Fibroblast of lung (primary cell): ENCODE measurements at places on chromosomes 2 and 18.
A peak's percentile ranks its signal among the peaks of the same experiment; 100 is the strongest.

- H3K36me3 ChIP-seq: peaks cover 12% of the 10 kb centered on the region
- DNase-seq: no peak
- H3K27ac ChIP-seq: peak overlapping the region; percentile 45
- no peak overlapping the region for H3K4me3 ChIP-seq
- H3K4me1 ChIP-seq: peaks cover 24% of the 10 kb centered on the region
These were observed 4.7 kb downstream of the ASB1 start for GRCh38 chr2:238431456-238431855.

- no peaks in the 10 kb centered on the region for H3K27me3 ChIP-seq
- H3K36me3 ChIP-seq: no peaks in the 10 kb centered on the region
- H3K27ac ChIP-seq: peak overlapping the region; percentile 34
- no peak for DNase-seq
These were observed 37.4 kb downstream of the KIAA2012 start for GRCh38 chr2:202110491-202110890.

GRCh38 chr2:231533086-231533776, 3.0 kb upstream of the NMUR1 start:
- H3K4me3 ChIP-seq: no peak overlapping the region
- no peak overlapping the region for H3K27ac ChIP-seq
- H3K4me1 ChIP-seq: no peaks in the 10 kb centered on the region
- peaks cover 13% of the 10 kb centered on the region for H3K27me3 ChIP-seq
- DNase-seq: no peak

- H3K4me3 ChIP-seq: no peak overlapping the region
- DNase-seq: peak; percentile 30
- H3K36me3 ChIP-seq: no peaks in the 10 kb centered on the region
These were observed 30.1 kb upstream of the MBOAT2 start for GRCh38 chr2:9033385-9034168.

- DNase-seq: peak; percentile 35
- peaks cover 13% of the 10 kb centered on the region for H3K4me1 ChIP-seq
- H3K36me3 ChIP-seq: no peaks in the 10 kb centered on the region
- H3K27me3 ChIP-seq: no peaks in the 10 kb centered on the region
These were observed 4.9 kb downstream of the KLHL30 start for GRCh38 chr2:238143239-238143951.

GRCh38 chr2:176125772-176126054, 3.2 kb downstream of the HOXD9 start:
- no peak for DNase-seq
- H3K36me3 ChIP-seq: no peaks in the 10 kb centered on the region
- no peaks in the 10 kb centered on the region for H3K4me1 ChIP-seq
- no peak overlapping the region for H3K4me3 ChIP-seq
- no peak overlapping the region for H3K27ac ChIP-seq

DNA sequence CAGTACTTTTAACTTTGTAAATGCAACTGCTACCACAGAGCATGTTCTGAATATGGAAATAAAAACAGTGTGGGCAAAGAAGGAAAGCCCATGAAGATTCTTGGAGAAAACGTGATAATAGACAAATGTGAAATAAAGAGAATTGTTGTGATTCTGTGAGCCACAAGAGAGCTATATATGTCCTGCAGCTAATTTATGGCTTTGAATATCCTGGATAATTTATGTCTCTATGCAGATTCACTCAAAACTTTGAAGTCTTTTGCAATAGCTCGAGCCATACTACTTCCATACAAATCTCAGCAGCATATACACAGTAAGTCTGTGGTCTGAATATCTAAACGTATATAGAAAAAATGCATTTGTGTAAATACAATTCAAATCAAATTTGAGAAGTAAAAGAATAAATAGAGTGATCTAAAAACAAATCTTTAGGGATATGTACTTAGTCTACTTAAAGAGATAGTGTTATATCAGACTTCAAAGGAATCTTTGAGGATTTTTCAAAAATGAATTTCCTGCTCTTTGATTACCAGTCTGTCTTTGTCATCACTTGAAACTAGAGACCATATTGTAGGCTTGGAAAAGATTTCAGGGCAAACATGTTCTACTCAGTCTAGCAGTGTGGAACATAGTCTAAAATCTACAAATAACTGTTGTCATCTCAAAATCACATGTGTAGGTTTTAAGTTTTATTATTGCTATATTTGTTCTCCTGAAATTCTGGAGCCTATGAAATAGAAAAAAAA, 107.1 kb downstream of the CSRNP3 start:
- no peaks in the 10 kb centered on the region for H3K36me3 ChIP-seq
- no peaks in the 10 kb centered on the region for H3K27me3 ChIP-seq
- H3K27ac ChIP-seq: no peak overlapping the region
- H3K4me1 ChIP-seq: no peaks in the 10 kb centered on the region

DNA sequence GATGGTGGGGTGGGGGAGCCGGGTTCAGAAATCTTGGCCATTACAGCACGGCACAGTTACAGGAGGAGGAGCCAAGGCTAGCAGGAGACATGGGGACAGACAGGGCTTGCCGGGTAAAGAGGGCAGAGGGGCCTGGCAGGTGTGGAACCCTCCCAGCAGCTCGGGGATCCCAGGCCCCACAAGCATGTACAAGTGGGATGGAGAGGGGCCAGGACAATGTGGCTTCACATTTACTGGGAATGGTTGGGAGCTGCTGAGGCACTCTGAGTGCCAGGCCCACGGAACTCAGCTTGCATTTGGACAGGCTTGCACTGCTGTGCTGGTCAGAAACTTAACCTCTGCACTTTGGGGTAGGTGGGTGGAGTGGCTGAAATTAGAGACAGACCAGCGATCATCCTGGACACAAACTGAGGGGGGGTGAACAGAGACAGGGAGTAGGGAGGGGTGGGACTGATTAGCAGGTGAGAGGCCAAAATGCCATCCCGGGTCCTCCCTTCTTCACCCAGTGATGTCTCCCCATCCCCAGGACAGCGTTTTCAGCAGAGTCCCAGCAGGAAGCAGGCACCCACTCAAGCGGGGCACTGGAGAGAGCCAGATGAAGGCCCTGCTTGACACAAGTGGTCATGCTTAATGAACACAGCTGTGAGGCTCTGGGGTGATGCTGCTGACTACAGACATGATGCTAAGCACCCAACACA, 9.6 kb downstream of the PER2 start:
- H3K36me3 ChIP-seq: no peaks in the 10 kb centered on the region
- no peaks in the 10 kb centered on the region for H3K4me1 ChIP-seq
- no peak overlapping the region for H3K4me3 ChIP-seq
- no peak for DNase-seq

- no peak for DNase-seq
- H3K36me3 ChIP-seq: no peaks in the 10 kb centered on the region
- no peak overlapping the region for H3K27ac ChIP-seq
- peaks cover 1% of the 10 kb centered on the region for H3K27me3 ChIP-seq
- no peak overlapping the region for H3K4me3 ChIP-seq
- H3K4me1 ChIP-seq: no peaks in the 10 kb centered on the region
These were observed 5.5 kb upstream of the SRD5A2 start for GRCh38 chr2:31586230-31586629.

GRCh38 chr2:24920809-24921441, 888 bp upstream of the ADCY3 start:
- no peak for DNase-seq
- H3K27ac ChIP-seq: no peak overlapping the region
- peaks cover 9% of the 10 kb centered on the region for H3K4me1 ChIP-seq
- H3K36me3 ChIP-seq: peaks cover 4% of the 10 kb centered on the region
- H3K27me3 ChIP-seq: no peaks in the 10 kb centered on the region
- H3K4me3 ChIP-seq: peak overlapping the region; percentile 28

GRCh38 chr2:240993446-240994170, 4.8 kb upstream of the SNED1 start:
- H3K27ac ChIP-seq: no peak overlapping the region
- H3K27me3 ChIP-seq: no peaks in the 10 kb centered on the region
- H3K36me3 ChIP-seq: no peaks in the 10 kb centered on the region

DNA sequence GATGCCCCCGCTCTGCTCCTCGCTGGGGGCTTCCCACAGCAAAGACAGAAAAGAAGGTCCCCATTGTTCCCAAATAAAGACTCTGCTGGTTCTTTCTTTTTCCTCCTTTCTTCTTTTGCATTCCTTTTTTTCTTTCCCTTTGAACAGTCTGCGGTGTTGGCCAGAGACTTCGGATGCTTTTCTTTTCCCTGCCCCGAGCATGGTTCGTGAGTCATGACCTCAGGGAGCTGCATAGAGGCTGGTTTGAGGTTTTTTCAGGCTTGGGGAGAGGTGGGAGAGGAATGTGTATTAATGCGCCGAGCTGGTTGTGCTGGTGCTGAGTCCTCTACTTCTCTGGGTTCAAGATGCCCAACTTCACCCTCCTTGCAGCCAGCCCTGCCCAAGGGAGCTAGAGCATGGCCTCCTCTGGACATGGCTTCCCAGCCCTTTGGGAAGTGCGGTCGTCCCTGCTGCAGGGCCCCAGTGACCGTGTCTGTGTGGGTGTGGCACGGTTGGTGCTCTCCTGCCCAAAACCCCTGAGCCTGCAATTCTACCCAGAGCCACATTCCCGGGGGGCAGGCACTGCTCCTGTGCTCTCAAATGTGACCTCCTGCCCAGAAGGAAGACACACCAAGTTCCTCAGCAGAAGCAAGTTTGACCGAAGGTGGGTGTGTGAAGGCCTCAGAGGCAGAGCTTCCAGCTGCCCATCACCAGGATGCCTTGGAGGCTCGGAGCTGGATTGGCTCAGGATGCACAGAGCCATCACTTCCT, 9.0 kb upstream of the ARHGEF4 start:
- H3K4me3 ChIP-seq: no peak overlapping the region
- no peaks in the 10 kb centered on the region for H3K27me3 ChIP-seq
- H3K36me3 ChIP-seq: no peaks in the 10 kb centered on the region
- H3K4me1 ChIP-seq: no peaks in the 10 kb centered on the region
- peak; percentile 21 for DNase-seq

DNA sequence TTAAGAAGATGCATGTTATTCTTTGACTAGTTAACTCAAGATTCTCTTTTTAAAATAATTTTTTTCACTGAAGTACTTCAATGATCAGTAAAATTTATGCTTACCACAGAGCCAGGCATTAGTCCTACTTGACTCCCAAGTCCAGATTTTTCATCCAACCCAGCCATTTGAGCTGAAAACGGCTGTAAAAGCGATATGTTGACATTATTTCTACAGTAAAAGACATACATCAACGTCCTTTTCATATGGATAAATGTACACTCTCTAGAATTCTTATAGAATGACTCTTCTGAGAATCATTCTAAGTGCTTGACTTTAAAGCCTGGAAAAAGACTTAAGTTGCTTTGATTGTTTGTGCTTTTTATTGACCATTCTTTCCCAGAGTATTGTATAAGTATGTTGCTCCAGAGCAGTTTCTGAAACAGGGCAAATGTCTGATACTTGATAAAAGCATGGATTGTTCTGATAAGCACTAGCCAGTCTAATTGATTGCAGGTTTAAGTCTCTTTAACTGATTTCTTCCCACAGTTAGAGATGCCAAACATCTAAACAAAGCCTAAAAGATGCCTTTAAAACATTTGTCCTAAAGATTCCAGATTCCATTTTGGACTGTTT, 90.9 kb downstream of the COL5A2 start:
- H3K4me1 ChIP-seq: peaks cover 4% of the 10 kb centered on the region
- H3K36me3 ChIP-seq: peaks cover 2% of the 10 kb centered on the region
- H3K4me3 ChIP-seq: no peak overlapping the region

GRCh38 chr18:60555625-60556024, 183.1 kb upstream of the MC4R start:
- no peak overlapping the region for H3K27ac ChIP-seq
- H3K4me3 ChIP-seq: no peak overlapping the region
- no peaks in the 10 kb centered on the region for H3K36me3 ChIP-seq
- no peaks in the 10 kb centered on the region for H3K4me1 ChIP-seq

GRCh38 chr18:841647-842370, 29.8 kb upstream of the YES1 start:
- peaks cover 8% of the 10 kb centered on the region for H3K4me1 ChIP-seq
- H3K4me3 ChIP-seq: no peak overlapping the region
- H3K27ac ChIP-seq: no peak overlapping the region

DNA sequence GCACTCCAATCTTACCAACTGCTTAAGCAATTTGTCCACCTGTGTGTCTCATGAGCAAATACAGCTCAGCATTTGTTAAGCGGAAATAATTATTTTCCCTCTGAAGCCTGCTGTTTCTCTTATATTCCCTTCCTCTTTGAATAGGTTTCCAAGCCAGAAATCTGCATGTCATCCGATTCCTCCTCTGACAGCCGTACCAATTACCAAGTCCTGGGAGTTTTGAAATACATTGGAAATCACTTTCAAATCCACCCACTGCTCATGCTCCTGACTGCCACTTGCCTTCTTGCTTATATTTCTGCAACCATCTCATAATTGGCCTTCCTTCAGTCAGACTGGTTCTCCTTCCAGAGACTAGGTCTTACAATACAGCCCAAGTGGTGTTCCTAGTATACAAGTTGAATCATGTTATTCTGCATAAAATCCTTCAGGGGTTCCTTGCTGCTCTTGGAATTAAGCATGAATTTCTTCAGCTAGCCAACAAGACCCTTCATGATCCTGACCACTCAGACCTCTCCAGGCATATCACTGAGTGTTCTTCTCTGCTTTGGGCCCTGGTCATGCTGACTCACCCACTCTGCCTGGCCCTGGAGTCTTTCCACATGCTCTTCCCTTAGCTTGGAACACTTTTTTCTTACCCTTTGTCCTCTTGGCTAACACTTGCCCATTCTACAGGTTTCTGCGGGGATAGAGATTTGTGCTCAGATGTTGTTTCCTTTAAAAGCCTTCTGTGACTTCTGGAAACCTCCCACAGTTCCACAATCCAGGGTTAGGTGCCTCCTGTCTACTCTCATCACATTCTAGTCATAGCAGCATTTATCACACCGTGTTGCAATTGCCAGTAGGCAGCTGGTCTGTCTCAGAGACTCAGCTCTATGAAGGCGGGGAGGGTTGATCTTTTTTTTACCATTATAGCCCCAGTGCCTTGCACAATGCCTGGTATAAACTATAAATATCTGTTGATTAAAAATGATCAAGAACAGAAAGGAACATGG, 157.6 kb downstream of the ARL6IP6 start:
- H3K4me3 ChIP-seq: no peak overlapping the region
- no peaks in the 10 kb centered on the region for H3K4me1 ChIP-seq
- H3K27me3 ChIP-seq: no peaks in the 10 kb centered on the region
- no peak overlapping the region for H3K27ac ChIP-seq
- no peak for DNase-seq

DNA sequence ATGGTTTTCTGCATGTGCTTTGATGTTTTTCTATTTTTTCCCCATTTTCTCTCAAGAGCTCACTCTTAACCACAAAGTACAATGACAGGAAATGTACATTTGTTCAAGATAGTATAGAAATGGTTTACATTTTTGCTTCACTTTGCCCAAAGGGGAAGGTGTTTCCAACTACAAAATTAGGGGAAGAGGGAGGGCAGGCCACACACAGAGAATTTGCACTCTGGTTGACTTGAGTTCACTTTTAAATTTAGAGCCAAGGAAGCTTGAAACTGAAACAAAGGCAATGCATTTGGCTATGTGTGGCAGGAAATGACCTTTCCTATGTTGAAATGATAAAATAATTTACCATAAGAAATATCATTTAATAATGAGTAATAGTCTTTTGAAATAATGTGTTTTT, 19.1 kb upstream of the VIT start:
- no peak for DNase-seq
- no peaks in the 10 kb centered on the region for H3K27me3 ChIP-seq
- no peaks in the 10 kb centered on the region for H3K36me3 ChIP-seq
- H3K27ac ChIP-seq: no peak overlapping the region
- H3K4me1 ChIP-seq: peaks cover 5% of the 10 kb centered on the region

GRCh38 chr18:9239720-9240119, 94.9 kb upstream of the TWSG1 start:
- no peak for DNase-seq
- no peaks in the 10 kb centered on the region for H3K36me3 ChIP-seq
- no peaks in the 10 kb centered on the region for H3K27me3 ChIP-seq
